ENCODE measurements at places on chromosomes 12 and 14. TPM values are rescaled to one million over a fixed set of nuclear protein-coding genes. Genes with fewer than 3 reads are reported as not detected.

SELPLG gene
- 0.73 TPM for total RNA-seq

HRK gene
- total RNA-seq = 0.33 TPM

CCDC184 gene
- not detected for total RNA-seq

SLC35F4 gene
- total RNA-seq = not detected

SOAT2 gene
- total RNA-seq = 0.07 TPM

CLEC4C gene
- not detected for total RNA-seq

REC8 gene
- 1.9 TPM for total RNA-seq

IL23A gene
- total RNA-seq = 17.5 TPM

HVCN1 gene
- total RNA-seq = 3.3 TPM

SLCO1B1 gene
- total RNA-seq = not detected

GPR132 gene
- total RNA-seq = 0.04 TPM

OR4K1 gene
- total RNA-seq = not detected

BICDL1 gene
- 5.8 TPM for total RNA-seq
